Stimulated activated CD8-positive, alpha-beta memory T cell treated with anti-CD3 and anti-CD28 coated beads, Interleukin-2, amount 100 ng/mL, for 1 hour (primary cell): ENCODE measurements at places on chromosomes 6 and 20.

DNA sequence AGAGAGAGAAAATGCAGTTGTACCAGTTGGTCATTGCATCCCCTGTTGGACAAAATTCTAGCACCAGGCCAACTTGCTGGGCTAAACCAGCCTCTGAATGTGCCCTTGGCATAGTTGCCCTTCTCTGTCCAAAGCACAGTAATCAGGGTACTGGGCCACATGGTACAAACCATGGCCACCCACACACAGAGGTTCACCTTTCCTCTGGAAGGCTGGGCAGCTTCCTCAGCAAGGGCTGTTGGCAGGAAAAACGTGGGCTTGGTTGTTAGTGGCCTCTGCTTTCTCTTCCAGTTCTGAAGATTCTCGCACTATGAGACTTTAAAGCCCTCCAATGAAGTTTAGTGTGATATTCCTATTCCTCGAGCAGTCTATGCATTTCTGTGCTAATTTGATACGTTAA is 706 bp downstream of the DDO start:
- DNase-seq, result no peak

DNA sequence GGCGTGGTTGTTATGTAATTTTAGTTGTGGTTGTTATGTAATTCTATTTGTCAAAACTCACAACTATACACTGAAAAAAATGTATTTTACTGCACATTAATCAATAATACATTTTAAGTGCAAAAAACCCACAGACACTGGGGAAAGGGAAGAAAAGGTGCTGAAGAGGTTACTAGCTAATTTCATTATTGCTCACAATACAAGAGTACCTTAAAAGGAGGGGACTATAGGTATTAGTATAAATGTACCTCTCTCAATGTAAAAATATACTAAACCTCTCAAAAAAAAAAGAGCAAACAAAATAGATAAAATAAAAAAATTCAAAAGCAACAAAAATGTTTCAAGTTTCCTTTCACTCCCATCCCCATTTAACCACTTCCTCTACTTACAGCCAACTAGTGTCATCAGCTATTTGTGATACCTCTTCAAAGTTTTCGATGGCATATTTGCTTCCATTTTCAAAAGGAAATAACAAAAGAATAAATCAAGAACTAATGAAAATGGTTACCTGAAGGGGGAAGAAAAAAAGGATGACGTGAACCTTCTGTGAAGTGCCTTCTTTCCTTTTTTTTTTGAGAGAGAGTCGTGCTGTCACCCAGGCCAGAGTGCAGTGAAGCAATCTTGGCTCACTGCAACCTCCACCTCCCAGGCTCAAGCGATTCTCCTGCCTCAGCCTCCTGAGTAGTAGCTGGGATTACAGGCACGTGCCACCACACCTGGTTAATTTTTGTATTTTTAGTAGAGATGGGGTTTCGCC is 30.2 kb downstream of the RANBP9 start:
- no peak for DNase-seq

GRCh38 chr20:64076061-64076997 is 3.0 kb downstream of the RGS19 start:
- DNase-seq, result no peak

GRCh38 chr6:63573899-63574553 is 1.7 kb downstream of the LOC128125822 start:
- no peak for DNase-seq

DNA sequence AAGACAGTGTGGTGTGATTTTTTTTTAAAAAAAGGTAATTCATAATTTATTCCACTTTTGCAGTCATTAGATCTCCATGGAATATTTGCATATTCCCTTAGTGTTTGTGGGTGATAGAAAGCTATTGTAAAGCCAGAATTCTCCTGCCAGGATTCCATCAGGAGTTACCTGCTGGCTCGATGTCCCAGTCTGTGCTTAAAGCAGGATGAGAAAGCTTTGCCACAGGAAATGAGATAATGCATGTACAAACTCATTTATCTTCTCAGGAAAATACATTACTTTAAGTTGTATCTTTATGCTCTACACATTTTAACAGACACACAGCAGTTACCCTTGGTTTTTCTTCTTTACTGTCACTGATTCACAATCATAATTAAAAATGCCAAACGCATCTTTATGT is 553.0 kb downstream of the CD109 start:
- DNase-seq, result no peak

DNA sequence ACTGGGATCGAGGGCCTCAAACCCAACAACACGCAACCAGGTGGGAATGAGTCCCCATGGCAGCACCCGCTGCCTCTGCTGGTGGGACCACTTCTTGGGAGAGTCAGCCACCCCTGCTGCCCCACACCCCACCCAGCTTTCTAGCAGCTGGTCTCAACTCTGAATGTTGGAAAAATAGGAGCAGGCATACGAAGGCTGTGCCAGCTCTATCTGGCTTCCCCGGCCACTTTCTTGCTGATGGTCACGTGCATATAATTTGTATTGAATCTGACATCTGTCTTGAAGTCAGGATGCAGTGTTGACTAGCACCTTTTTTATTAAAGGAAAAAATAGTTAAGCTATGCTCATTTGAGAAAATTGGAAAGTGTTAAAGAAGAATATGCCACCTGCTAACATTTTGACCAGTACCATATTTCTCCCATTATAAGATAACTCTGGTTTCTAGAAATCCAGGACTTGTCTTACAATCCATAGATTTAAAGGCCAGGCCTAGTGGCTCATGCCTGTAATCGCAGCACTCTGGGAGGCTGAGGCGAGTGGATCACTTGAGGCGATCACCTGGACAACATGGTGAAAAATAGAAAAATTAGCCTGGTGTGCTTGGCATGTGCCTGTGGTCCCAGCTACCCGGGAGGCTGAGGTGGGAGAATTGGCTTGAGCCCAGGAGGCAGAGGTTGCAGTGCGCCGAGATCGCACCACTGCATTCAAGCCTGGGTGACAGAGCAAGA is 26.9 kb upstream of the MAPRE1 start:
- DNase-seq, result no peak

GRCh38 chr6:40585223-40585622 is 1.9 kb downstream of the LRFN2 start:
- DNase-seq, result no peak

DNA sequence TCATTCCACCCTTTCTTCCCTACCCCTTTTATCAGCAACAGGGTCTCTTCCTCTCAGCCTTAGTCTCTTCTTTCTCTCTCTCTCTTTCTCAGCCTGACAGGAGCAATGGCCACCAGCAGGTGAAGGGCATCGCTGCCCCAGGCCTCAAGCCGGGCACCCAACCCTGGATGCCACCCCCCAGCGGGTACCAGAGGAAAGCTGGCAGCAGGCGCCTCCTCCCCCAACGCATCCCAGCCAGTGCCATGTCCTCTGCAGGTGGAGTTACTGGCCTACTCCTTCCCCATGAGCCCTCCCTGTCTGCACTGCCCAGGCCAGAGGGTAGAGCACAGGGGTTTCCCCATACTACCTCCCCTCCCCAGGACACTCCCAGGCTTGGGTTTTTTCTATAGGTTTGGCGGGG is 32.2 kb downstream of the EIF2S2 start:
- no peak for DNase-seq
